ENCODE measurements at places on chromosomes 16 and 17.
A peak's percentile ranks its signal among the peaks of the same experiment; 100 is the strongest.

DNA sequence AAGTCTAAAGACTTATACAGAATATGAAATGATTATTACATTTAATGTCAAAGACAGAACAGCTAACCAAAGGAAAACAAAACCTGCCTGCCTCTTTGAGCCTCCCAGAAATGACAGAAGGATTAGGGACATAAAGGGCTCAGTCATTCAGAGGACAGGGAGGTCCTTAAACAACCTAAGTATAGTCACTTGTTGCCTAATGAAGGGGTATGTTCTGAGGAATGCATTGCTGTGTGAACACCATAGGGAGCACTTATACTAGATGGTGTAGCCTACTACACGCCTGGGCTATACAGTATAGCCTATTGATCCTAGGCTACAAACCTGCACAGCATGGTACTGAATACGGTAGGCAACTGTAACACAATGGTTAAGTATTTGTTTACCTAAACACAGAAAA is 106.4 kb downstream of the PARN start:
- DNase-seq = no peak

DNA sequence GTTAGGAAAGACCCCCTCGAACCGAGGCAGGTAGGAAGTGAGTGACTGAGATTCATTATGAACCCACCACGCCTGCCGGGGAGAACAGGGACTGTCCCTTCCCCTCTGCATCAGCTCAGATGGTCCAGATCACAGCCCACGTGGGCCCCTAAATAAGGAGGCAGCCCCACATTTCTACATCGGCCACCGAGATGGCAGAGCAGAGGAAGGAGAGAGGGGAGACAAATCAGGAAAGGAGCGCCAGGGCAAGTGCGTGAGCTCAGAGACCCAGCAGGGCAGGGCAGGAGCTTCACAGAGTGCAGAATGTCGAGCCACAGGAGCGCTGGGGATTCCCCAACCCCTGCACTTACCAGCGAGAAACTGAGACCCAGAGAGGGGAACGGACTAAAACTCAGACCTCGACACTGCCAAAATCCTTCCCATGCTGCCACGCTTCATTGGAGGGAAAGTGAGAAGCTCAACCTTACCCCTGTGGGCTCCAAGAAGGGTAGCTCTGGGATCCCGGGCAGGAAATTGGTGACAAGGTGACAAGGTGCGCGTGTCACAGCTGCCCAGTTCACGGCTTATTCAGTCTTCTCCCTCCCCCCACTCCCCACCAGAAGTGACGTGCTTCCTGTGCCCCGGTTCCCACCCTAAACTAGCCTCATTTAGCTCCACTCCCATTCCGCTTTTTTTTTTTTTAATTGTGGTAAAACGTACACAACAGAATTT is at the start of gene ICAM2:
TSS of gene ICAM2 (minus strand) at position 578 of the 711 bp plus-strand sequence. CDS start 13,942 bp downstream, outside the sequence.
- peak; percentile 93 for DNase-seq

DNA sequence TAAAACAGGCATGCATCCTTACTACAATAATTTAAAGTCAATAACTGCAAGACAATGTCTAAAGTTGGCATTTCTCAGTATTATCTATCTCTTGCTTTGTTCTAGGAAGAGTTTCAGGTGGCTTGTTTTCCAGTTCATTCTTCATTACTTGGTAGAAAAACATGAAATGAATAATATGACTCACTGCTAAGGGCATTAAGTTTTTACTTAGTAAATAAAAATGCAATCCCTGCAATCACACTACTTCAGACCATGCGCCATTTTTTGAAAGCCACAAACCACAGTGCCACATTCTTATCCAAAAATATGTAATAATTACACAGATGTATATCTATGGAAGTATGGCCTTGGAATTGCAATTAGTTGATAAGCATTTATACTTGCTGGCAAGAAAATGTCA is 55.4 kb downstream of the CREBBP start:
- DNase-seq = peak; percentile 44

DNA sequence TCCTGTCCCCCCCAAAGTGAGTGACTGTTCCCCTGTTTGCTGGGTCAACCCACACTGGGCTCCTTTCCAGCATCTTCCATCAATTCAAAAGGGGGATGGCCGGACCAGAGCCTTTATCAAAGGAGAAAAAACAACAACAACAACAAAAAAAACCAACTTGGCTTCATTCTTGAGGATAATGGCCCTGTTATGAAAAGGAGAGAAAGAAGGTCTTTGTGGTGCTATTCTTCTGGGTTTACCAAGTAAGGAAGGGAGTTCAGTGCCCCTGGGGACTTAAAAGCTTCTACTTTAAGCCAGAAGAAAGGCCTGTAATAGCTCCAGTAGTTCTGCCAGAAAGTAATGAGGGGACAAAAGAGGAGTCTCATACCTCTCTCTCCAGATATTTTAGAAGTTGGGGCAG is 71.5 kb downstream of the RGS9 start:
- no peak for DNase-seq

- no peak for DNase-seq
Observed at GRCh38 chr17:81991684-81992305, 14.4 kb downstream of the ASPSCR1 start.

- no peak for DNase-seq
Observed at GRCh38 chr17:63707151-63707550, 7.2 kb upstream of the LIMD2 start.

- no peak for DNase-seq
Observed at GRCh38 chr17:29667969-29668368, 45.3 kb upstream of the CORO6 start.

DNA sequence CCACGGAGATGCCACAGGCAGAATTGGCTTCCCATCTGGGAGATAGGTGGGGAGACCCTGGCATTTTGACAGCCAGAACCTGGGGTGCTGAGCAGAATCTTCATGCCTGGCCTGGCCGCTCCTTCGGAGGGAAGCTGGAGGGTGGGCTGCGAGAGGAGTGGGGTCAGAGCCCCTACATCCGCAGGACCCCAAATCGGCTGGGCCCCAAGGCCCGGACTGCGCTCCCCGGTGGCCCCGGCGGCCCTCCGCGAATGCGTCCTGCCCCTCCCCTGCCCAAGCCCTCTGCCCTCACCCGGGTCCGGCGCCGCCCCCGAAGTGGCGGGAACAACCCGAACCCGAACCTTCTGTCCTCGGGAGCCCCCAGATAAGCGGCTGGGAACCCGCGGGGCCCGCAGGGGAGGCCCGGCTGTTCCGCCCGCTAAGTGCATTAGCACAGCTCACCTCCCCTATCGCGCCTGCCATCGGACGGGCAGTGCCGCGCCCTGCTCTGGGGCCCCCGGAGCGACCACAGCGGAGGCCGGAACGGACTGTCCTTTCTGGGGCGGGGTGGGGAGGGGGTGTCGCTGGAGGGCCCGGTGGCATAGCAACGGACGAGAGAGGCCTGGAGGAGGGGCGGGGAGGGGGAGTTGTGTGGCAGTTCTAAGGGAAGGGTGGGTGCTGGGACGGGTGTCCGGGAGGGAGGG is 850 bp upstream of the PNMT start:
- DNase-seq = no peak

DNA sequence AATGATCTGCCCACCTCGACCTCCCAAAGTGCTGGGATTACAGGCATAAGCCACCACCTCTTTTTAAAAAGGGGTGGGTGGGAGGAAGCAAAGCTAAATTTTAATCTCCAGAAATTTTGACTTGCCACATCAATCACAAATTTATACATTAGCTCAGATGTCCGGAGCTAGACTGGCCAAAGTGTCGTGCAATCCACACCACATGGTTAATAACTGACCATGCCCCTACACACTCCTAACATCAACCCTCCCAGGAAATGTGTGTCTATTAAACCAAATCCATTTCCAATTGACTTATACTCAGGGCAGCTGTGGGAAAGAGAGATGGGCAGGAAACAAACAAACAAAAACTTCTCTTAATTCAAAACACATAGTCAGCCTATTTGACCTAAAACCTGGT is 29.9 kb downstream of the SMURF2 start:
- no peak for DNase-seq

- no peak for DNase-seq
Observed at GRCh38 chr17:43818966-43819365, 14.0 kb downstream of the MPP3 start.

- no peak for DNase-seq
Observed at GRCh38 chr17:81223762-81224130, 981 bp upstream of the CEP131 start.

DNA sequence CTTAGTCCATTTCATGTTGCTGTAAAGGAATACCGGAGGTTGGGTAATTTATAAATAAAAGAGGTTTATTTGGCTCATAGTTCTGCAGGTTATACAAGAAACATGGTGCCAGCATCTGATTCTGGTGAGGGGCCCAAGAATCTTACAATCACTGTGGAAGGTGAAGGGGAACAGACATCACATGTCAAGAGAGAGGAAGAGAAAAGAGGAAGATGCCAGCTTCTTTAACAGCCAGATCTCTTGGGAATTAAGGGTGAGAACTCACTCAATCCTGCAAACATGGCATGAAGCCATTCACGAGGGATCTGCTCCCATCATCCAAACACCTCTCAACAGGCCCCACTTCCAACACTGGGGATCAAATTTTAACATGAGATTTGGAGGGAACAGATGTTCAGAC is 49.5 kb downstream of the BMERB1 start:
- no peak for DNase-seq

DNA sequence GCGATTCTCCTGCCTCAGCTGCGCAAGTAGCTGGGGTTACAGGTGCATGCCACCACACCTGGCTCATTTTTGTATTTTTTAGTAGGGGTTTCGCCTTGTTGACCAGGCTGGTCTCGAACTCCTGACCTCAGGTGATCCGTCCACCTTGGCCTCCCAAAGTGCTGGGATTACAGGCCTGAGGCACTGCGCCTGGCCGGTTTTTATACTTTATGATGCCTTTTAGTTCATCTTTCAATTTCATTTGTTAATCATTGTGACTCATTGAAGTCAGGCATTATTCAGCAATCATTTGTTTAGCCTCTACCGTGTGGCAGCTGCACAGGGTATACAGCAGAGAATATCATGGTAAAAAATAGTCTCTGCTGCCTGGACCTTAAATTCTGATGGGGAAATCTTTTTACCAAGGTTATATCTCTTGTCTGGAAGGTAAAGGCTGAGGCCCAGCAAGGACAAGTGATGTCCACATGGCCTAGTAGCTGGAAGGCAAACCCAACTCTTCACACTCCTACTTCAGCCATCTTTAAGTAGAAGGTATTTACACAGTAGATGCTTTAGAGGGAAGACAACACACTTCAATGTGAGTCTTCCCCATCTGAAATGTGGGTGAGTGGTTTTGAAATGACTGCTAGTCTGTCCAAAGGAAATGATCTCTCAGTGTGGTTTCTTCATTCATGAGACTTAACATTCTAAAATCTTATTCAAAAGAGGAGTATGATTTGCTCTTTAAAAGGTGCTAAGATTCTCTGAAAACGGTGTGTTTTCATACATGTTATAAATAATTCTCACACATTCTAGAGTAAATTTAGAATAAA is 2.4 kb downstream of the PRPSAP2 start:
- DNase-seq = peak; percentile 84

- DNase-seq = no peak
Observed at GRCh38 chr17:10657879-10658278, 770 bp upstream of the MYH3 start.

- no peak for DNase-seq
Observed at GRCh38 chr17:69654981-69655855, 240.7 kb downstream of the MAP2K6 start.

GRCh38 chr16:5951486-5951885 is 853.9 kb upstream of the EEF2KMT start:
- DNase-seq = no peak

DNA sequence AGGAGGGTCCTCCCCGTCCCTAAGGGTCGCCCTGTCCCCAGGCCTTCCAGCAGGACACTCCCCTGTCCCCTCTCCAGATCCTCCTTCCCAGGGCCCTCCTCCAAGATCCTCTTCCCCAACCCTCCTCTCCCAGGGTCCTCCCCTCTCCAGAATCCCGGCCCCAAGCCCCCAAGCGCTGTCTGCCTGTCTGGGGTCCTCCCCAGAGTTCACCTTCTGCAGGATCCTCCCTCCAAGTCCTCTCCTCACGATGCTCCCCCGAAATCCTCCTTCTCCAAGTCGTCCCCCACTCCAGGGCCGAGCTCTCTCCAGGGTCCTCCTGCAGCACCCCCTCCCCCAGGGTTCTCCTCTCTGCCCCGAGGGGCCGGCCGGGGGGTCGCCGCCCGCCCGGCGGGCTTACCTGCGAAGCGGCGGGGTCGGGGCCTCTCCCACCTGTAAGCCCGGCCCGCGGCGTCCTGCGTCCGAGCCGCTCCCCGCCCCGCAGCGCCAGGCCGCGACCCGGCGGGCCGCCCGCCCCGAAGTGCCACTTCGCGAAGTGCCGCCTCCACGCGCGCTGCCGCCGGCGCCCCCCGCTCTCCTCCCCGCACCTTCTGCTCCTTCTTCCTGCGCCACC is 678 bp upstream of the BAIAP2 start:
- no peak for DNase-seq

DNA sequence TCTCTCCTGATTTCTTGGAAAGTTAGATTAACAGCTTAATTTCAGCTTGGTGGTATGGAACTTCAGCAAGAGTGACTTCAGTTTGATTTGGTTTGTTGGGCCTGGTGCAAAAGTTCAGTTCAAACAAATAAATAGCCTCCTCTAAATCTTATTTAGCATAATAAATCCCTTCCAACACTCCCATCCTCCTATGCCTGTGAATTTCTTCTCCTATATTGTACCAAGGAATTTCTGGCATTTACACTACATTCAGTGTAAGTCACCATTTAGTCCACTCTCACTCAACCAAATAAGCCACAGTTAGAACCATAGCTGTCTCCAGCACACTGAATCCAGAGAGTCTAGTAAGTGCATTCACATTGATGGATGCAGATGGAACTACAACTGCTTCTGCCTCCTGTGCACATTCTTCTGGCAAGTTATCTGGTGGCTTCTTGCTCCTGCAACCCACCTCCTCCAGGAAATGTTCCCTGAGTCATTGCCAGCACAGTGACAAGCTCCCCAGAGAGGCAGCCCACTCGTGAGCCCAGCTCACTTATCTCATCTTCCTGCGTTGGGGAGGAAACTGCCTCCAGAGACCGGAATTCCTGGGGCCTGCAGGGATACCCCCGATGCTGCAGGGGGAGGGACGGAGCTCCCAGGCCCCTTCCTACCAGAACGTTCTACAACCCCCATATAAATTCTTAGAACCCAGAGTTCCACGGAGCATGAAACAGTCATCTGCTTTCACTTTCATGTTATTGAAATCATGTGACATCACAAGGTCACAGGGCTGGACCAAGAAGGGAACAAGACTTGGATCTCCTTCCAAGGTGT is 318.3 kb downstream of the PHKB start:
- peak; percentile 32 for DNase-seq

- peak; percentile 25 for DNase-seq
Observed at GRCh38 chr17:63440127-63440769, 5.9 kb downstream of the CYB561 start.

DNA sequence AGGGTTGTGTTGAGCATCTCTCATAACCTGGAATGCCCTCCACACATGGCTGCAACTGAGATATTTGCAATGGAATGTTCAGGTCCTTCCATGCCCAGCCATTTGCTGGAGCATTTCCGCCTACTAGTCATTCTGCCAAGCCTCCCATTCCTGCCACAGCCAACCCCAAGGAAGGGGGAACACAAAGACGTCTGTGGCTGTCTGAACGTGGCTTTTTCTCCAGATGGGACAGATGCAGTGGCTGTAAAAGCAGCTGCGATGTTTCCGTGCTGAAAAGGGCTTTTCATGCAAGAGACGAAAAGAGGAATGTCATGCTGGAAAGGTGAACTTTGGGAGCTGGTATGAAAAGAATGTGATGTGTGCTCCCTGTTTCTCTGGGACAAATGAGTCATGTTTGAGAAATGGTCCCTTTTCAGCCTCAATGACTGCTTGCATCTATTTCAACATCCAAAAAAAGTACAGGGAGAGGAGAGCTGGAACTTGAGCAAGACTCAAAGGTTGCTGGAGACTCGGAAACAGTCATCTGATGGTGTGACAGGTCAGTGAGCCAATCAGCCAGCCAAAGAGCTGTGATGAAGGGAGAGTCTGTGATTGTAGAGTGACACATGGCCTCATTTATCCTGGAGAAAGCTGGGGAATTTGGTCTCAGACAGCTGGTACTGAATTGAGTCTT is 208.9 kb downstream of the SHISA9 start:
- DNase-seq = no peak
